ENCODE measurements at places on chromosomes 5 and 9.
A peak's percentile ranks its signal among the peaks of the same experiment; 100 is the strongest.

- DNase-seq, result no peak
These were observed 179.1 kb downstream of the MUSK start for GRCh38 chr9:110847671-110848070.

GRCh38 chr5:2143646-2144353 lies 261.1 kb upstream of the IRX4 start:
- no peak for DNase-seq

DNA sequence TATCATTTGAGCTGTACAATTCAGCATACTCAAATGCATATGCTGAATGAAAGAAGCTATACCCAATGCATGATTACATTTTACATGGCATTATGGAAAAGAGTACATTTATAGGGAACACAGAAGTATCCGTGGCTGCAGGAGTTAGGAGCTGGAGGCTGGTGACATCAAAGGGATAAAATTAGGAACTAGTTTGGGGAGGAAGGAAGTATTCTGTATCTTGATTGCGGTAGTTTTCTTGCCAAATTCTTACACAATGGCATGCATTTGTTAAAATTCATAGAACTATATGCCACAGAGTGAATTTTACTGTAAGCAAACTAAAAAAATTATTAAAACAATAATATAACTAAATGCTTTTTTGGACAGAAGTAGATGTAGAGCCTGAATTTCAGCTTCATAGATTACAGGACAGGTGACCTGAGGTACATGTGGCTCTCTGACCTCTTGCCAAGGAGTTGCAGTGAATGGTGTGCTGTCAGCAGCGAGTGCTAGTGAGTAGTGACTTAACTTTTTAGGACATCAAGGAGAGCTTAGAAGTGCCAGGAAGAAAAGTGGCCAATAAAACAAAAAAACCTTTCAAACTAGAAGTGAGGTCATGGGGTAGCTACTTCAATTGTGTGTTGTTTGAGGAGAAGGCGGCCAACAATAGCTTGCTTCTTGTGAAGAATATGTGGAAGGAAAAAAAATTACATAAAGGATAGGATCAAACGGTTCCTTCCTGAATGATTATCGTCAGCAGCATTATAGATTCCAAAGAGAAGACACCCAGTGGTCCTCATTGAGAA lies 514.9 kb upstream of the CLINT1 start:
- DNase-seq, result no peak

- DNase-seq, result no peak
These were observed 4.6 kb downstream of the HOMER1 start for GRCh38 chr5:79509244-79509885.

DNA sequence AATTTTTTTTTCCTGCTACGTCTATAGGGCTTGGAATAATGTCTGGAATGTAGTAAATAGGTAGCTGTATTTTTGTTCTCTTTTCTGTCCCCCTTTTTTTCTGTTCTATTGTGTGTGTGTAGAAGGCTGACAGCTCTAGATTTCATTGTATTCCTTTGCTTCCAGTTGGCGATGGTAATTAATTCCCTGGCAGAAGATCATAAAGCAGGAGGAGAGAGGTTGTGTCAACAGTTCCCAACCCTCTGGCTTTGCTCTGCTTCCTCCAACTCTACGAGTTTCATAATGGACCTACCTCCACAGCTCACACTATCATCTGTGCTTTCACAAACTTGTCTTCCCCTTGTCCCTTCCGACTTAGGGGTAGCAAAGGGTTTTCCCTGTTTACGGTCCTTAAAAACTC lies 117.9 kb upstream of the CDH18 start:
- DNase-seq, result no peak

- DNase-seq, result no peak
These were observed 8.8 kb upstream of the TENT4A start for GRCh38 chr5:6704361-6704851.

DNA sequence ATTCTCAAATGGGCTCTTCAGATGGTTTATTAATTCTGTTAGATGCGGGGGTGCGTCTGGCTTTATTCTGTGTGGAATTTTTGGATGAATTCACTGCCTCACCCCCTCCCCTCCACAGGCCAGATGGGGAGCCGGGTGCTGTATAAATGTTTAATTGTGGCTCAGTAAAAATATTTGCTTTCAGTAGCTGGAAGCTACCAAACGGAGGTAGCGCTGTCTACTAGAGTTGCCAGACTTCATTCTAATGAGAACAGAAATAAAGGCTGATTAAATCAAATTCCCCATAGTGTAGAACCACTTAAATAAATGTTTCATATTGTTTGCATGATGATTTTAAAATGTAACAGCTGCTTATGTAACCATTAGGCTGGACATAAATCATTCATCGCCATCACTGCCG lies 34.5 kb upstream of the KCNMB1 start:
- DNase-seq, result no peak

- DNase-seq, result no peak
These were observed 10.2 kb downstream of the RECK start for GRCh38 chr9:36046923-36047322.

DNA sequence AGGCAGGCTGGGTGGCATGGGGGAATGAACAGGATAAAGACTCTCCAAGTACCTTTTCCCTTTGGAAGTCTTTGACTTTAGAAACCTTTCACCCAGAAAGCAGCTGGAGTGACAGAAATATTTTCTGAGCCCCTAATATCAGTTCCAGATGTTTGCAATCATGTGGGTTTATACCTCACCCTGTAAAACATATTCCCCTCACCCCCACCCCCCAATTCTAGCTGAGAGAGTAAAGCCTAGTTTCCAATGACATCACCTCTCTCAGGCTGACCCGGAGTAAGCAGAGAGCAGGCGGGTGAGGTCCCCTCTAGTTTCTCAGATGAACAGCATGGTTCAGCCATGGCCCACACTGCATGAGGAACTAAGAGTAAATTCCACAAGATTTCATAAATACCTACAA lies 82.9 kb upstream of the TRIM32 start:
- DNase-seq, result no peak

GRCh38 chr5:128084228-128085167 lies 932 bp downstream of the SLC12A2 start:
- no peak for DNase-seq

DNA sequence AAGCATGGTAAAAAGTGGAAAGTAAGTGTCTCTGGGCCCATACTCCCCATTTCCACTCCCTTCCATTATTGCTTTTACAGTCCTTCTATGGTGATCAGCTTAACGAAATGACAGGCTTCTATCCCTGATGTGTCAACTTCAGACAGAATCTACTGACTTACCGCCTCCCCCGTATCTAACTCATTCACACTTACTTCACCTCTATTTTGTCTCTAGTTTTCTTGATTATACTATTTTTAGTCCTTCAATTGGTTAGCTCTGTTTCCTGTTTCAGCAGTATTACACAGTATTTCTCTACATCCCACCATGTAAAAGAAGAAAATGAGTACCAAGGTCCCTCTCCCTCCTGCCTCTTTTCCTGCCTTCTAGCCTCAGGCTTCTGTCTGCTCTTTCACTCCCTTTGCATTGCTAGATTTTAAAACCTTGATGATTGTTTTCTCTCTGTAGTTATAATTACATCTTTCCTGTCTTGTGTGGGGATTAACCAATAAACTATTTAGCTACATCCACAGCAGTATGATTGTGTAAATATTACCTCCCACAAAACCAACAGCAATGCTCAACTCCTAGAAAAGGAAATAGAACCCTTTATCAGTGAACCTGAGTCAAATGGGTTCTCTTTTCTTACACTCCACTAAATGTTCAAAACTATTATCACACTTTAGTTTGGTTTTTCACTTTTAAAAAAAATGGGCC lies 53.4 kb downstream of the GNAQ start:
- DNase-seq, result no peak

GRCh38 chr5:1563051-1563461 lies 39.3 kb upstream of the LPCAT1 start:
- no peak for DNase-seq

DNA sequence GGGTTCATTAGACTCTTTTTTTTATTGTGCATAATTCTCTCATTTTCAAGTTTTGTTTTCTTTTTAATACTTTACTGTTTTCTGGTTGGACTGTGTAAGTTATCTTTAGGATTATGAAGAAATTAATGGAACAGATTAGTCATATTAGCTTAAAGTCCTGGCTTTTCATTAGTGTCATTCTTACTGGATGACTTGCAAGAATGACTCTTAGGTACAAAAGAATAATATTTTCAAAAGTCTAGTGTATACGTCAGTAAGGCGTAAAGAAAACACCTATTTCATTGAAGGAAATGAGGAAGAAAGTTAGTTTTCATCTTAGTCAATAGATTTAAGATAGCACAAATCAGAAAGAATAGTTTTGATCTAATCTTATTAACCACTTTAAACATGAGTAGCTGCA lies 20.4 kb downstream of the UHRF2 start:
- no peak for DNase-seq

DNA sequence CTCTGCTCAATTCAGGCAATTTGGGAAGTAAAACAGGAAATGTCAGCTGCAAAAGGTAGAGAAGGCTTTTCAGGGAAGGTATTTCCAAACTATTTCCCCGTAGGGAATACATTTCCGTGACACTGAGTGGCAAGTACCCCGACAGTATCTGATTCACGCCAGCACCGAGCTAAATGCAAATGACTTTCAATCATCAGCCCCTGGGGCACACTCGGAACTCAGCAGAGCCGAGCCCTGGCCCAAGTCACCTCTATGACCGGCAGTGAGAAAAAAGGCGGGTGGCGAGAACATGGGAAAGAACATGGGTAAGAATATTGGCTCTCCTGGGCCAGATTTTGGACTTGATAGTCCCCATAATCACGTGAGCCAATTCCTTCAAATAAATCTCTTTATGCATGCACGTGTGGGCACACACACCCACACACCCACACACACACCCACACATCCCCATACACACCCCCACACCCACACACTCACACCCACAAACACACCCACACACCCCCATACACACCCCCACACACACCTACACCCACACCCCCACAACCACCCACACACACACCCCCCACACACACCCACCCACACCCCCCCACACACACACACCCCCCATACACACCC lies 43.0 kb downstream of the COL23A1 start:
- no peak for DNase-seq

GRCh38 chr5:56259002-56259511 lies 25.9 kb upstream of the ANKRD55 start:
- DNase-seq, result peak; percentile 47

Data from brain pericyte (primary cell).